ENCODE measurements at places on chromosomes 12 and 14.

- DNase-seq: no peak
Observed at GRCh38 chr12:92297405-92297804, 151.8 kb upstream of the BTG1 start.

DNA sequence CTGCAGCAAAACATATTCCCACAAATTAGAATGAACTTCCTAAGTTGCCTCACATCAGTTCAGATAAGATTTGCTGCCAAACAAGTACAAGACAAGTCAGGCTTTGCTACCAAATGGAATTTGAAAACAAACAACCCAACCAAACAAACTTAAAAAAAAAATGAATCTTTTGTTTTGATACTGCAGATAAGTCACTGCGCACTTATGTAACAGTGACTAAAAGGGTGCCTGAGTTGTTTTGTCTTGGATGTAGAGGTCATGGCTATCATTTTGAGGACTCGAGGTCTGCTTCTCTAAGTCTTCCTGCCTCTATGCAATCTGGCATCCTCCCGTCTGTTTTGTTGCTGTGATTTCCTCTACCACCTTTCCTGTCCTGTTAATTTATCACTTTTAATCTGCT, 11.1 kb upstream of the EPS8 start:
- DNase-seq: no peak

DNA sequence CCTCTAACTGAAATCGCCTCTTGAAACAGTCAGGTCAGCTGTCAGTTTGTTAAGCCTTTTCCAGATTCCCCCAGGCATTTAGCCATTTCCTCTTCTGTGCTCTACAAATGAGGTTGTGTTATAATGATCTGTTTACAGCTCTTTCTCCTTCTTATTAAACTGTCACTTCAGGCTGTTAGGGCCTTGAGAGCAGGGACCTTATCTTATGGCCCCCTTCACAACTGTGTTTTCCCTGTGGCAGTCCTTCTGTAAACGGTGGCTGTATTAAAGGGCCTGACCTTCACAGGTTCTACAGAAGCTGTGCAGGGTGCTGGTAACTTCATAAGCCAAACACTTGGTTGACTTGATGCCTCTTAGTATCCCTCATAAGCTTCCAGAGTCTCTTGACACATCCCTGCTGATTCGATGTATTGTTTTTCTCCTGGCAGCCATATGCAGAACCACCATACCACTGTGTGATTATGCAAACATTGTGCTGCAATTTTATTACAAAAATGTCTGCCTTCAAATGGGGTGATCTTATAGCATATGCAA, 104.7 kb downstream of the PLEKHA5 start:
- no peak for DNase-seq

DNA sequence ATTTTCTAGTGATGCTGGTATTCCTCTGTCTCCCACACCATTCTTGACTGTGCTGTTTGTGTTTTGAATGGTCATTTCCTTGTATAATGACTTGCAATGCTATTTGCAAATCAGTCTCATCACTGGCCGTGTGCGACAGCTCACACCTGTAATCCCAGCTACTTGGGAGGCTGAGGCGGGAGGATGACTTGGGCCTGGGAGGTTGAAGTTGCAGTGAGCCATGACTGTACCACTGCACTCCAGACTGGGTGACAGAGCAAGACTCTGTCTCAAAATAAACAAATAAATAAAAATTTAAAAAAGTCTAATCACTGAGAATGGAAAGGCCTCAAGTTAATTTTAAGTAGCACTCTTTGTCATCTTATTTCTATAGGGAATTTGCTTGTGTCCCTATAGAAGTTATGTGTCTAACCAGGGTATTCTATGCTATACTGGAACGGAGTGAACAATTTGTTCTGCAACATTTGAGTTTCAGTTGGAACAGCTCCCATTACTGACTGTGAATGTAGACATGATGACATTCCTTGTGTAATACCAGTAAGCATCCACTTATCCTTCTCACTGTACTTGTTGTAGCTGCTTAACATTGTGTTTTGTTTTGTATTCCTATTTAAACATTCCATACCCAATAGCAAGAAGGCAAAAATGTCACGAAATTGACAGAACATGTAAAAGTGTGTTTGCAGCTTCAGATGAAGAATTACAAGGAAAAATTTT, 126.3 kb downstream of the MGST1 start:
- DNase-seq: no peak

- DNase-seq: no peak
Observed at GRCh38 chr12:16785524-16785923, 179.6 kb upstream of the LMO3 start.

DNA sequence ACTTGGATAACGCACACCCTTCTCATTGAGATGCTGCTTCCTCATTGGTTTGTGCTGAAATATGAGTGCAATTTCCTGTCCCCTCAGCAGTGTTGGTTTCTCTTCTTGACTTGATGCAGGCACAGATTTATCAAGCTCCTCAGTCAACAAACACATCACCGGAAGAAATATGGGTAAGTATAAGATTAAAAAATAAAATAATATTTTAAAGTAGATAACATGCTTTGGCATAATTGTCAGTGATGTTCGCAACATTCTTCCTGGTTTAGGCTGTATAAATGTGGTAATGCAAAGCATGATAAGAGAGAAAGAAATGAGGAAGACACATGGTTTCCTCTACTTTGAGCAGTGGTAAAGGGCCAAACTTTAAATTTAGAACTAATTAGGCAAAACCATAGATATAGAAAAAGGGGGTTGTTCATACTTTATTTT, at the start of gene GPR65:
TSS of gene GPR65 (plus strand) at position 86 of the 432 bp plus-strand sequence. CDS start 5,713 bp downstream, outside the sequence.
- no peak for DNase-seq

DNA sequence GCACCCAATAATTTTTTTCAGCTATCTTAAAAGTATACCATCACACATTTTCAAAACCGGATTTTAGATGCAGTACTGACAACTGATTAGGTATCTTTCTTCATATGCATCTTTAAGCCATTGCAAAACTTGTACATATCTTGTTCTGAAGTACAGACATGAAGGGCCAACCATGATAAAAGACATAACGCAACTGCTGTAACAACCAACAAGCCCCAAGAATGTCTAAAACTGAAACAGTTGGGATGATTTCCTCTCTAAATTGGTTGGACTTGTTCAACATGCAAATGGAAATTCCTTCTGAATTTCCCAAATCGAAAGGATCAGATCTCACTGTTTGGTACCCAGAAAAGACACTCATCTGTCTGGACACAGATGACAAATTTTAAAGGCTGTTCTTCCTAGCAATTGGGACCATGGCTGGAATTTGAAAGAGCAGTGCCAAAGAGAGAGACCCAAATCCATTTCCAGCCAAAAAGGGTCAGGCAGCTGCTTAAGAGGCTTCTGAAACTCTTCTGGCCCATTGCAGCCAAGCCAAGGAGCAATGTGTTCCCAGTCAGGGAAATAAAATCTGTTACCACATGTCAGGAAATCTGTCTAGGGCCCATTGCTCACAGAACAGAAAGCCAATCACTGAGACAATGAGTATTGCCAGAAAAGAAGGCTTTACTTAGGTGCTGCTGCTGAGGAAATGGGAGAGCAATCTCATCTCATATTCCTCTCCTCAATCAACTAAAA, 1122.4 kb upstream of the USP15 start:
- DNase-seq: no peak

DNA sequence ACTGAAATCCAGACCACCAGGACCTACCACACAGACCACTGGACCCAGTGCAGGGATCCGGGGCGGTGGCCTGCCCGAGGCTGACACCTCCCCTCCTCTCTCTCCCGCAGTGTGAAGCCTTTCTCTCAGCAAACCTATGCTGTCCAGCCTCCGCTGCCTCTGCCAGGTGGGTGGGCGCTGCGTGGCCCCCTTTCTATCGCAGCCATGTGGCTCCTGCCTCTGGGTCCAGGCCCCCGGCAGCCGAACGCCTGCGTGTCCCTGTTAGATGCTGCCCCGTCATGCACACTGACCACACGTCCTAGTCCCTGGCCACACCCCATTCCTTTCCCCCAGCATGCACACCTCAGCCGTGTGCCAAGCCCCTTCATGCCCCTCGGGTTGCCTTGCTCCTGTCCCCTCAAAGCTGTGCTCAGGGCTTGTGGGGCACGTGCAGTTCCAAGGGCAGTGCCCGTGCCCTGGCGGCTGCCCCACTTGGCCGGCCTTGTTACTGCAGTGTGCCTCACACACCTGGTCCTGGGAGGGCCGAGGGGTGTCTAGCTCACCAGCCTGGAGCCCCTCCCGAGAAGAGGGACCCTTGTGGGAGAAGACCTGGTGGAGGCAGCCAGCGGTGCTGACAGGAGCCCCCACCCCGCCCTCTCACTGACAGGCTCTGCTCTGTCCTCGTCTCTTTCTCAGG, 58.0 kb upstream of the TSPAN9 start:
- no peak for DNase-seq

- DNase-seq: no peak
Observed at GRCh38 chr14:77126461-77126990, 15.1 kb downstream of the ZDHHC22 start.

DNA sequence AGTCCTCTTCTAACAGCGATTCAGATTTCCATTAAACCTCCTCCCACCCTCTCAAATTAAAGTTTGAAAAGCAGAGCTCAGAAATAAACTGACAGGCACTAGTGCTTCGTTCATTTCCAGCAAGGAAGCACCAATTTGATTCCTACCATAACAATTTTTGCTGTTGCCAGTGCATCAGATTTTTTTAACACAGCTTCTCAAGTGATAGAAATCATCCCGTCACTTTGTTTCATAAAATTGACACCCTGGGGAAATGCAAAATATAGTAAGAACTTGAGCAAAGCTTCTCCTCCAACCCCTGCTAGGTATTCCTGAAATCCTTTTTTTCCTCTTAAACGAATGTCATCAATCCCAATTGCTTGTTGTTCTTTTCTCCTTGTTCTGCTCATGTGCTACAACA, 332.1 kb downstream of the FOXG1 start:
- DNase-seq: no peak

- DNase-seq: no peak
Observed at GRCh38 chr14:101175731-101176534, 272.4 kb upstream of the RTL1 start.

GRCh38 chr12:98656289-98657101, 11.4 kb downstream of the APAF1 start:
- DNase-seq: peak; percentile 36

DNA sequence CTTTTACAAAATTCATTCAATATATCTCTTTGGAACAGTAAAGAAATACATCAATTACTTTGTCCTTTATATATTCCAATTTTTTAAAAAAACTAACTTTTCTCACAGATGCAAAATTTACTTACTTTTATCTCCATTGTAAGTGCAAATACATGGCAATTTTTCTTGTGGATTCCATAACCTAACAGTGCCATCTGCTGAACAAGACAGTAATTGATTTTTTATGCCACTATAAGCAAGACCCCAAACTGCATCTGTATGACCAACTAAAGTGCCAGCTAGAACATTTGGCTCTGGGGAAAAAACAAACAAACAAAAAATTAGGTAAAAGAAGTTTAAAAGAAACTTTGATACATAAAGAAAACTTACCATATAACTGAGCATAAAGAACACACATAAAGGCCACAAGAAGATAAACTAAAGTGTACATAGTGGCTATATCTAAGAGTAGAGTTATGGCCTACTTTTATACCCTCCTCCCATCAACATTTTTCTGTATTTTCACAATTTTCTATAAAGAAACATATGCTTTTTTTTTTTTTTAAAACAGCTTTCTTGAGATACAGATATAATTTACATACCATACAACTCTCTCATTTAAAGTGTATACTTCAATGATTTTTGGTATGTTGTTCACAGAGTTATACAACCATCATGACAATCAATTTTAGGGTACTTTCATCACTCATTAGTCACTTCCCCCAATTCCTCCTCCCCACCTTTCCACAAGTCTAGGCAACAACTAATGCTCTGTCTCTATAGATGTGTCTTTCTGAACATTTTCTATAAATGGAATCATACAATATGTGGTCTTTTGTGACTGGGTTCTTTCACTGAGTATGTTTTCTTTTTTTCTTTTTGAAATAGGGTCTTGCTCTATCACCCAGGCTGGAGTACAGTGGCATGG, 32.6 kb downstream of the COCH start:
- DNase-seq: no peak

All from LoVo (cell line).